ENCODE measurements at places on chromosomes 1 and 21. TPM values are rescaled to one million over a fixed set of nuclear protein-coding genes. Genes with fewer than 3 reads are reported as not detected.
A peak's percentile ranks its signal among the peaks of the same experiment; 100 is the strongest.

CCT3 gene
- total RNA-seq = 105 TPM

RBP7 gene
- 83.3 TPM for total RNA-seq

CRABP2 gene
- 0.80 TPM for total RNA-seq

GRCh38 chr1:154514066-154514553 lies 11.9 kb upstream of the SHE start:
- H3K4me1 ChIP-seq = no peaks in the 10 kb centered on the region
- H3K27ac ChIP-seq = no peak overlapping the region
- H3K36me3 ChIP-seq = no peaks in the 10 kb centered on the region
- DNase-seq = no peak
- H3K4me3 ChIP-seq = no peak overlapping the region

DNA sequence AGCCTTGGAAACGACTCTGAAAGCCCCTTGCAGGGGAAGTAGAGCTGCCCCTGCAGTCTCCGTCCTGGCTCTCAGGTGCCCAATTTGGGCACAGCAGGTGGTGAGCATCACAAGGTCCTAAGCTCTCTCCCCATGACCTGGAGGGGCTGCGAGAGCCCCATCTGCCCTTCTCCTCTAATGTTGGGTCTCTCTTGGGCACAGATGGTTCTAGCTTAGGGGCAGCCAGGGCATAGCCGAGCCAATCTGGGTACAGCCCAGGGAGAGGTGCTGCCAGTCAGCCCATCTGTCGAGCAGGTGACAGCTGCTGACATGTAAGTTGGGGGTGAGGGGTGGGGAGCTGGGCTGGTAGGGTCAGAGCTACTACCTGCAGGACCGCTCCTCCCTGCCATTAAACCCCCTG lies 50.7 kb downstream of the SYT2 start:
- H3K27ac ChIP-seq = no peak overlapping the region
- no peaks in the 10 kb centered on the region for H3K27me3 ChIP-seq
- no peaks in the 10 kb centered on the region for H3K4me1 ChIP-seq
- H3K4me3 ChIP-seq = no peak overlapping the region

- peaks cover 9% of the 10 kb centered on the region for H3K4me1 ChIP-seq
- H3K4me3 ChIP-seq = no peak overlapping the region
- no peak overlapping the region for H3K27ac ChIP-seq
- no peaks in the 10 kb centered on the region for H3K27me3 ChIP-seq
- no peaks in the 10 kb centered on the region for H3K36me3 ChIP-seq
Observed at GRCh38 chr1:56137521-56138505, 441.6 kb downstream of the PLPP3 start.

GRCh38 chr1:170567214-170567613 lies 35.2 kb downstream of the GORAB start:
- H3K4me3 ChIP-seq = no peak overlapping the region
- H3K4me1 ChIP-seq = peaks cover 19% of the 10 kb centered on the region
- no peak for DNase-seq
- no peaks in the 10 kb centered on the region for H3K27me3 ChIP-seq

GRCh38 chr1:184520336-184520735 lies 133.5 kb downstream of the C1orf21 start:
- no peak overlapping the region for H3K4me3 ChIP-seq
- DNase-seq = no peak
- H3K36me3 ChIP-seq = peaks cover 3% of the 10 kb centered on the region
- H3K27me3 ChIP-seq = no peaks in the 10 kb centered on the region
- H3K4me1 ChIP-seq = no peaks in the 10 kb centered on the region

- H3K36me3 ChIP-seq = no peaks in the 10 kb centered on the region
- peak overlapping the region; percentile 54 for H3K4me3 ChIP-seq
- no peak overlapping the region for H3K27ac ChIP-seq
- H3K4me1 ChIP-seq = peaks cover 7% of the 10 kb centered on the region
Observed at GRCh38 chr1:26530410-26530894, 891 bp downstream of the RPS6KA1 start.

- no peak for DNase-seq
- no peak overlapping the region for H3K4me3 ChIP-seq
- H3K27me3 ChIP-seq = no peaks in the 10 kb centered on the region
Observed at GRCh38 chr1:58823481-58824010, 39.7 kb upstream of the JUN start.

DNA sequence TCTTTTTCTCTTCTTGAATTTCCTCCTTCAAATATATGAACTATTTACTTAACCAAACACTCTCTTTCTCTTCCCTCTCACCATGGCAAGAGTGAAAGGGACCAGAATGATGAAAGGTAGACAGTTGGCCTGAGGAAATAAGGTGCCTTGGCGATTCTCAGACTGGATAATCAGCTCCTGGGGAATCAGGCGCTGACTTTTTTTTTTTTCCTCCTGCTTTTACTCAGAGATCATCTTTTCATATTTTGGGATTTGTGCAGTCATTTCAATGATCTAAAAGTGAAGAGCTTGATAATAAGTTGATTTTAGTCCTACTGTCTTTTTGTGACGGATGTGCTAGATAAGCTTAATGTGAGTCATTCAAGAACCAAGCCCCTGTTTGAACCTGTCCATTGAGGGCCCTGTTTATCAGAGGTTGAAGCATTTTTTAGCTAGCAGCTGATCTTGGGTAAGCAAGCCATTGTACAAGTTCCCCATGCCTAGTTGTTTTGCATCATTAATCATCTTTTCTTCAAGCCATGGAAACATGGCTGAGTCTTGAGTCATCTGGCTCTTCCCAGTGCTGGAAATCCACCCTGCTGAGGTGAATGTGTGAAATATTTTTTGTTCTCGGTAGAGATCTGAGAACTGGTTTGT lies 40.8 kb downstream of the ITSN1 start:
- H3K4me1 ChIP-seq = peaks cover 46% of the 10 kb centered on the region
- no peaks in the 10 kb centered on the region for H3K27me3 ChIP-seq
- H3K27ac ChIP-seq = no peak overlapping the region
- H3K4me3 ChIP-seq = no peak overlapping the region
- H3K36me3 ChIP-seq = no peaks in the 10 kb centered on the region

DNA sequence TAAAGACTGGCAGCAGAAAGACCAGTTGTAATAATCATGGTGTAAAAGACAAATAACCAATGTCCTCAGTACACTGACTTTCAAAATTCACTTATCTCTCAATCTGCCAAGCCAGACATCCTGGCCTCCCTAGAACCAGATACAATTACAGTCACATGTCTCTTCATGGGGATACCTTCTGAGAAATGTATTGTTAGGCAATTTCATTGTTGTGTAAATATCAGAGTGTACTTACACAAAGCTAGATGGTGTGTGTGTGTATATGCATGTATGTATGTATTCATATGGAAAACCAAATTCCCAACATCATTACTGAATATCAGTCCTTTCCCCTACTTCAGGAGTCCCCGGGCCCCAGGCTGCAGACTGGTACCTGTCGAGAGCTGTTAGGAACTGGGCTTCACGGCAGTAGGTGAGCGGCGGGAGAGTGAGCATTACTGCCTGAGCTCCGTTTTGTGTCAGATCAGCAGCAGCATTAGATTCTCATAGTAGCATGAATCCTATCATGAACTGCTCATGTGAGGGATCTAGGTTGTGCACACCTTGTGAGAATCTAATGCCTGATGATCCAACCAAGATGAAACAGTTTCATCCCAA lies 65.3 kb upstream of the ZNF326 start:
- DNase-seq = no peak
- no peak overlapping the region for H3K27ac ChIP-seq
- H3K4me1 ChIP-seq = no peaks in the 10 kb centered on the region
- peaks cover 21% of the 10 kb centered on the region for H3K36me3 ChIP-seq
- H3K4me3 ChIP-seq = no peak overlapping the region
- no peaks in the 10 kb centered on the region for H3K27me3 ChIP-seq

DNA sequence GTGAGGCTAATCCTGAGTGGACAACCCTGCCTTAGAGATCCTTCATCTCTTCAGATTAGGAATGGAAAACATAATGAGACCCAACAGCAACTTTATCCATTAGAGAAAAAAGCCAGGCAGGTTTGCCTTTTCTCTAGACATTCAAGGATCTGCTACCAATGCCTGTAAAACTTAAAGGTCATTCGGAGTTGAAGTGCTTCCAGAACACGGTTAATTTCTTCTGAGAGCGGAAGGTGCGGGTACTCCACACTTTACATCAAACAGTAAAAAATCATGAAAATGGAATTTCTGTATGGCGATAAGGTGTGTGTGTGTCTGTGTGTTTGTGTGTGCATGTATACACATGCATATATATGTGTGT lies 65.2 kb upstream of the PRKACB start:
- H3K36me3 ChIP-seq = no peaks in the 10 kb centered on the region
- no peaks in the 10 kb centered on the region for H3K27me3 ChIP-seq
- no peaks in the 10 kb centered on the region for H3K4me1 ChIP-seq
- peak overlapping the region; percentile 87 for H3K4me3 ChIP-seq
- DNase-seq = no peak
- H3K27ac ChIP-seq = peak overlapping the region; percentile 90
